ENCODE measurements at places on chromosomes 5 and 9. TPM values are rescaled to one million over a fixed set of nuclear protein-coding genes. Genes with fewer than 3 reads are reported as not detected.

Gene IFNK
- not detected for total RNA-seq

Gene DRD1
- not detected for total RNA-seq

Gene LCNL1
- 0.41 TPM for total RNA-seq

Gene EPB41L4A
- 13.4 TPM for total RNA-seq

Gene PDCD1LG2
- 1.4 TPM for total RNA-seq

Gene HTR1A
- total RNA-seq: not detected

Gene PDE6A
- 0.50 TPM for total RNA-seq

Gene FGD3
- 84.9 TPM for total RNA-seq

Gene RAI14
- total RNA-seq: 145 TPM

Gene CDH18
- total RNA-seq: not detected

Gene SQSTM1
- total RNA-seq: 715 TPM

Gene GKAP1
- total RNA-seq: 4.8 TPM

Gene SPINK4
- total RNA-seq: not detected

Gene PSMB7
- 328 TPM for total RNA-seq

Data from PC-9 (cell line).